SW480 (cell line): ENCODE measurements at places on chromosomes 16 and 17.
A peak's percentile ranks its signal among the peaks of the same experiment; 100 is the strongest.

- no peak for DNase-seq
These were observed 39.3 kb upstream of the MAP2K6 start for GRCh38 chr17:69375229-69375628.

GRCh38 chr16:53898993-53899392, 195.0 kb downstream of the FTO start:
- no peak for DNase-seq

DNA sequence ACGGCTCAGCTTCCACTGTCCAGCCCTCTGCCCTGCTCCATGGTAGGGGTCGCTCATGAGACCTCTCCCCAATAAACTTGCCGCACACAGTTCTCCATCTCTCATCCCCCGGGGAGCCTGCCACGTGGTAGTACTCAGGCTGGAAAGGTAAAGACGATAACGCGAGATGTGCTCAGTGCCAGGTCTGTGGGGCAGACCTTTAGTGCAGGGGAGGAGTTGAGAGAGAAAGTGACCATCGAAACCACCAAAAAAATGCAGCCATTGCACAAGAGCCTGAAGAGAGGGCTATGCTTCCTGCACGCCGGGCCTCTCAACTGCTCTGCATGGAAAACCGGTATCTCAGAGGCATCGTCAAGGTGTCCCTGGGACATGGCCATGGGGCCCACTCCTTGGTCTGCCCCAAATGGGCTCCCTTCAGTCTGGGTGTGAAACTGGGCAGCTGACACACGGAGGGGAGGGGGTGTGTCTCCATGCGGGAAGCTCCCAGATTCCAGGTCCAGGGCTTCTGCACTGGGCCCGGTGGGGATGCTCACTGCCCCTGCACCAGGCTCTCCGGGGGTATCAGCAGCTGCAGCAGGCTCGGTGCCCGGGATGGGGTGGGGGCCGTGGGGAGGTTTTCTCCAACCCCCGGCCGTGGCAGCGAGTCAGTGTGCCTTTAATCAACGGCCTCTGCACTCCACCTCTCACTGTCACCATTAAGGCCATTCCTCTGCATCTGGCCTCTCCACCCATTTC, 4.7 kb upstream of the AANAT start:
- no peak for DNase-seq

DNA sequence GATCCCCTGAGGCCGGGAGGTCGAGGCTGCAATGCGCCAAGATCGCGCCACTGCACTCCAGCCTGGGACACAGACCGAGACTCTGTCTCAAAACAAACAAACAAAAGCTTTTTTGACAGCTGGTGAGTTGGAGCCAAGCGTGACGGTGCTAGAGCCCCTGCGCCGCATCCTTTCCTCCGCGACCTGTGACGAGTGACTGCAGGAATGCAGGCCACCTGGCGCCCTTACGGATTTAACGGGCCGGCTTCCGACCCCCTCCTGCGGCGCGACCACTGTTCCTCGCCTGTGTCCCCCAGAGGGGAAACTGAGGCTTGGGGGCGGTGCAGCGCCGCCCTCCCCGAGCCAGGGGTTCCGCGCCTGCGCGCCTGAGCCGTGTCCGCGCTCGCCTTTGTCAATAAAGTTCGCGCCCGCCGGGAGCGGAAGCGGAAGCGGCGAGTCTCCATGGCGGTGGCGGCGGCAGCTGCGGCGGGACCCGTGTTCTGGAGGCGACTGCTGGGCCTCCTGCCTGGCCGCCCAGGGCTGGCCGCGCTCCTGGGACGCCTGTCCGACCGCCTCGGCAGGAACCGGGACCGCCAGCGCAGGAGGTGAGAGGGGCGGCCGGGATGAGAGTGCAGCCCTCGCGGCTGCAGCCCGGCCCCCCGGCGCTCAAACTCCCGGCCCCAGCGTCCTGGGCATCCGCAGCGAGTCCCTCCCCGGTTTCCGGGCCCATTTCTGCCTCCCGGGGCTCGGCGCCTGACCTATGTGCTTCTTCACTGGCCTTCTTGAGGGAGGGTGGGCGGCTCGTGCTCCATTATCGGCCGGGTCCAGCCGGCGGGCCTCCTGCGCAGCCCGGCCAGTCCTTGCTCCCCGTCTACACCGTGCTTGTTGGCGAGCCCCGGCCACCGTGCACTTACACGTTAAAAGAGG, at the start of gene PGS1:
Gene PGS1 (plus strand): TSS at position 425 of the 906 bp plus-strand sequence. CDS start 17 bp downstream, at position 442.
- DNase-seq = peak; percentile 48

DNA sequence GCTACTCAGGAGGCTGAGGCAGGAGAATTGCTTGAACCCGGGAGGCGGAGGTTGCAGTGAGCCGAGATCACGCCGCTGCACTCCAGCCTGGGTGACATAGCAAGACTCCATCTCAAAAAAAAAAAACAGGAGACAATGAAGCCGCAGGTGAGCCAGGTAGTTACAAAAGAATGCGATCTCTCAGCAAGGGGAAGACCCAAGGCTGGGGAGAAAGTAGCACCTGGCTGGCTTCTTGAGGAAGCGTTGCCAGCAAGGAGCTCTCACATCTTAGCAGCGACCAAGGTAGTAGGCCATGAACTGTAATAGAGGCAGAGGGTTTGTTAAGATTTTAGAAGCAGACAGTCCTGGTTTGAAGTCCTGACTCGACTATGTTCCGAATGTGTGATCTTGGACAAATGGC, 175.0 kb downstream of the AIPL1 start:
- DNase-seq = no peak

- peak; percentile 52 for DNase-seq
These were observed 92.8 kb downstream of the IRX3 start for GRCh38 chr16:54193665-54194333.

GRCh38 chr17:48123111-48123510, 15.5 kb downstream of the SNX11 start:
- DNase-seq = no peak

DNA sequence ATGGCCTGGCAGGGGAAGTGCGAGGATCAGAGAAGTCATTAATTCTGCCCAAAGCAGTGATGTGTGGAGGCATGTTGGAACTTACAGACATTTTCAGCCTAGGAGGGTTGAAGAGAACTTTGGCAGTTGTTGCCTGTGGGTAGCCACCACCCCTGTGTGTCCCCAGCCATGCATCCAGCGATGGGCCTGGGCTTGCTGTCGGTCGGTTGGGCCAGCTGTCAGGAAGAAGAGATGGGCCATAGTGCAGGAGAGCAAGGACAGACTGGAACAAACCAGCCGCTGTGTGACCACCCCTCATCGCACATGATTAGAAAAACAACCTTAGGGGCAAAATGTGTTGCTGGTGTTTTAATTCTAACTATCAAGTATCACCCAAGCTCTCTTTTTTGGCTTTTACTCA, 173.7 kb downstream of the CNTNAP4 start:
- no peak for DNase-seq

GRCh38 chr17:81035521-81036196, 708 bp downstream of the BAIAP2 start:
- DNase-seq = peak; percentile 48

GRCh38 chr16:62280506-62280905, 244.3 kb upstream of the CDH8 start:
- no peak for DNase-seq

DNA sequence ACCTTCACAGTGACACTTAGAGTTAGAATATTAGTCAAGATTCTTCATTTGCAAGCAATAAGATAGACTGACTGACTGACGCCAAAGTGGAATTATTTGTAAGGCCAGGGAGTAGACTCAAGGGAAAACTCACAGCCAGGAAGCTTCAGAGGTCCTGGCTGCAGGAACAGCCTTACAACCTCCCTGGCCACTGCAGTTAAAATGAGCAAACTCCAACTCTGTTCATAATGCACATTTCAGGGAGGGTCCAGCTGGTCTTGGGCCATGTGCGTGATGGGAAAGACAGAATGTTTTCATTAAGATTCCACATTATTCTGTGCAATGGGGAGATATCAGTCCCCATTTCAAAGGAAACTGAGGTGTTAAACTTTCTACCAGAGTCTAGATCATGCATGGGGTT, 9.9 kb downstream of the CAPNS2 start:
- no peak for DNase-seq
